SHP77 treated with DMSO at 0.1 percent for 48 hours (cell line): ENCODE measurements at places on chromosomes 3 and 15.

- DNase-seq: no peak
Observed at GRCh38 chr3:62723914-62724217, 151.3 kb downstream of the CADPS start.

DNA sequence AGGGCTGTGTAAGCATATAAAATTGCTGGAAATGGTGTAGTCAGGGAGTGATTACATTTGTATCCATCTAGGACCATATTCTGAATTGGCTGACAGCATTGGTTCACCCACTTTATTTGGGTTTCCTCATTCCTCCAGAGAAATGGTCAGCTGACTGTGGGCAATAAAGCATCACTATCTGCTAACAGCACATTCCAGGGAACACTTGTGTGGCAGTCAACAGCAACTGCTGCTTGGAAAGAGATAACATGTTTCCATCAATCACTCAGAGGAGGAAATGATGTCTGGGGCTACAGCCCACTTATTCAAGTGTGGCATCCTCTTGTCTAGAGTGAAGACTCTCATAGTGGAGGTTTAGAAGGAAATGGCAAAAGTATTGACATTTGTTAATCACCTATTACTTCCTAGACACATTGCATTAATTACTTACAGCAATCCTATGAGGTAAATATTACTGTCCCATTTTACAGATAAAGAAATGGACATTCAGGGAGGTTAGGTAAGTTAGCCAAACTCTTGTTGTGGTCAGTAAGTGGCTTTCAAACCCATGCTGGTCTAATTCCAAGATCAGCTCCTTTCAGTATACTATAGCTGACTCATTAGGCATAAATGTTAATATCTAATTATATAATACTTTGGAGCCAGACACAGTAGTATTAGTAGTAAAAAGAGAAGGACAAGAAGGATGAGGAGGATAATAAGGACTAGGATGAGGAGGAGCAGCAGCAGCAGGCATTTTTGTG lies 247.8 kb downstream of the ALCAM start:
- DNase-seq: no peak

GRCh38 chr3:15556512-15556911 lies 35.0 kb upstream of the COLQ start:
- no peak for DNase-seq

GRCh38 chr3:42653560-42654330 lies at the start of gene ZBTB47:
TSS of gene ZBTB47 (plus strand) at chr3:42653697. CDS start at chr3:42658356, 4,659 bp downstream.
- no peak for DNase-seq

DNA sequence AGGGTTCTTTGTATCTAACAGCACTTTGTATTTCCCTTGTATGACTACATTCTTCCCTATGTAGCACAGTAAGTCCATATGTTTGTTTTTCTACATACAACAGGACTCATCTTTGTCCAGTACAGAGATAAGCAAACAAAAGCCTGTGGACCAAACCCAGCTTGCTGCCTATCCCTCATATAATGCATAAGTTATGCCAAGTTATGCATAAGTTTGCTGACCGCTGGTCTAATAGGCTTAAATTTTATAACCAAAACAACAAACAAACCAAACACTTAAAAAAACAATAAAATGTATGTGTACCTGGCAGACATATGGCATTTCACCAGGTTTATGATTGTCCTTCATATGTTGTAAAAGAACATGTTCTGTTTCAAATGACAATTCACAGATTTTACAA lies 56.0 kb downstream of the ZNF280D start:
- no peak for DNase-seq

DNA sequence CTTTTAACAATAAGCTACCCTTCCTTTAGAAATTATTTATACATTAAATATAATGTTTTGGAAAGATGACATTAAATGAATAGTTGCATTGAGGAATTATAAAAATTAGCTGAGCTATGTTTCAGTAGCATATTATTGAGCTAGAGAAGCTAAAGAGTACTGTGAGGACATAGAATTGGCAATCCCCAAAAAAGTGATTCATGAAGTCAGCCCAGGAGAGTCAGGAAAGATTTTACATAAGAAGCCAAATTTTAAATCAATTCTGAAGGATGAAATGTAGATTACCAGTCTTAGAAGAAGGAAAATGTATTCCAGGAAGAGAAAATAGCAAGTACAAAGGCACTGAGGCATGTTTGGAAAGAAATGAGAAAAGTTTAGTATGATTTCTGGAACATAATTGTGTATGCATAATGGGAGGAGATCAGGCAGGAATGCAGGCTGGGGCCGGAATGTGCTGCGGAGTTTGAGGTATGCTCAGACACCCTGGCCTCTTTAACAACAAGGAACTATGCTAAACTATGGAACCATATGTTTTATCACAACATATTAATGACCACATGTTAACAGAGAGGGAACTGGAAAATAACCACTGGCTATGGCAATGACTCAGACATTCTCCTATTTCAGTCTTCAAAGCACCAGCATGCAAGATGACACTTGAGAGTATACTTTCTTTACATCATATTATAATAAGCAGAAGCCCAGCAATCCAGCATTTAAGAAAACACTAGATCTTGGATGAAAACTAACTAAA lies 103.3 kb upstream of the COL8A1 start:
- DNase-seq: no peak

DNA sequence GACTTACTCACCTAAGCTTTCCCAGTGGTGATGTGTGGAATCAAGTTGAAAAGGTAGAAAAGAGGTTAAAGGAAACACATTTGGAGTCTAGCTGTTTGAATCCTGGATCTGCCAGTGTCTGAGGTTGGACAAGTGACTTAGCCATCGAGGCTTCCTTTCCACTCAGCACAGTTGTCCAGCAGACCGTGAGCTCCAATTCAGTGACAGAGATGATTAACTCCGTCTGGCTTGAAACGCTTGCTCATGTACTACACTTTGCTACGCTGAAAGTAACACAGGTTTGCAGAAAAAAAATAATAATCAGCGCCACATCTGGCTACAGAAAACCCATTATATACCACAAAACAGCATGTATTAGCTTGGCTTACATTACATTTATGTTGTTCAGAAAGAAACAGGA lies 364.9 kb upstream of the MCTP2 start:
- no peak for DNase-seq
